ENCODE measurements at places on chromosomes 13 and 19.

- peak; percentile 93 for DNase-seq
These were observed 5.2 kb upstream of the CEACAM18 start for GRCh38 chr19:51473009-51473707.

DNA sequence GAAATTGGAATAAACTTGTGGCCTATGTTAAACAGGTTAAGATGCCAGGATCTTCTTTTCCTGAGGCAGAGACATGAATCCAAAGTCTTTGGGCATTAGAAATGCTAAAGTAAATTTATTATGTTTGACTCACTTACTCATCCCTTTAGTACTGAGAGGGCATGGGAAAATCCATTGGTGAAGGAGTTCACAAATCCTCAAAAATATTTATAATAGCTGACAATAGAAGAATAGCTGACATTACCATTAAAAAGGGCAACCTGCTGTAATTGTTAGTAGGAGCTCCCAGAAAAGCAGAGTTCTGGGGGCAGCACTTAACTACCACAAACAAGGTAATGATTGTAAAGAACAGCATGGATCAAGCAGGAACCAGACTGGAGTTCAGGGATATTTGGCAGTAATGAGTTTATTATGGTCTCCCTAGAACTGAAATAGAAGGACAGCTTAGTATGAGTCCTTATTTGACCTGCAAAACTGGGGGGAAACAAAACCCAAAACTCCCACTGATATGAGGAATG lies 285.8 kb upstream of the KLHL1 start:
- DNase-seq: no peak

GRCh38 chr13:99227331-99227900 lies 26.8 kb downstream of the UBAC2 start:
- no peak for DNase-seq

DNA sequence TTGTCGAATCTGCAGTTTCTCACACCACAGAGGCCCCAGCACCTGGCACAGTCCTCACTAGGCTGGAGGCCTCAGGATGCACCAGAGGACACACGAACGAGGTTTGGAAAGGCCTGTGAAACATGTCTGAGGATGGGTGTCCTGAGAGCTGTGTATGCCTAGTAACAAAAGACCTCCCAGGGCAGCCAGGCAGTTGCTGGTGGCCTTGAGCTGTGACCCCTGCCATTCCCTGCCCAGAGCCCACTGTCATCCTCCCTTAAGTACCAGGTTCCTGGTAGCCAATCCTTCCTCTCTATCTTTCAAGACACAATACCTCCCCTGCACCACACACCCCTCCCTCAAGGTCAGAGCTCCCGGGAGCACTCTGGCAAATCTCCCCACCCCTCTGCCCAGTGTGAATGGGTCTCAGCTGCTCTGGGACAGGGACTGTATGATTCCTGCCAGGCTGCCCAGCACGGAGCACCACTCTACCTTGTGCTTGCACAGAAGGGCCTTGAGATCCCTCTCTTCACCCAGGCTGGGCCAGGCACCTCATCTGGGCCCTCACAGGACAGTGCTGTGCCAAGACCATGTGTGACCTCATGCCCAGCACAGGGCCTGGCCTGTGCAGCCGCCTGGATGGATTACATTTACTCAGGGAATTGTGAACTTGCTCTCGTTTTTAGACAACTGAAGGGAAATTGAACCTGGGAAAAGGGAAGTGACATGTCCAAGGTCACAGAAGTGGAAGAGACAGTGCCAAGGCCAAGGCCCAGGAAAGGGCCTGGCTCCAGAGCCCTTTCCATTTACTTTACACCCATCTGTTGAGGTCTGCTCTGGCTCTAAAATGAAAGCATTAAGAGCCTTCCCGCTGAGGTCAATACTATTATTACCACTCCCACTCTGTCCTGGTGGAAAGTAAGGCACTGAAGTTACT lies 2.2 kb downstream of the ZNF787 start:
- DNase-seq: no peak

- peak; percentile 57 for DNase-seq
These were observed at the start of gene KATNAL1 for GRCh38 chr13:30307194-30307970. KATNAL1 (minus strand) TSS chr13:30307551; CDS start chr13:30283777, 23,774 bp downstream.

GRCh38 chr13:21230516-21230915 lies 54.1 kb downstream of the MRPL57 start:
- DNase-seq: no peak

DNA sequence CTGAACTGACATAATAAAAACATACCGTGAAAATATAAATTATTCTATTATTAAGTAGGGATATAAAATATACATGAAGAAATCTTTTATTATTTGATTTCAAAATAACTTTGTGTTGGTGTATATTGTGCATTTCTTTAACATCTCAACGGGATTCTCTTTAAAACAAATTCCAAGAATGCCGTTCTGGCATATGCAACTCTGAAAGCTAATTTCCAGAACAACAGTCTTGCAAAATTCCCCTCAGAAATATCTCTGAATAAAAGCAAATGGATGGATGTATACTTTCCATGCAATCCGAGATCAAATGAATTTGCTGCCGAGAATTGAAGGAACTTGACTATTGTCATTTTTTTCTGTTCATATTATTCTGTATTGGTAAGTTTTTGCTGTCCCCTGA lies 1579.8 kb downstream of the PCDH9 start:
- DNase-seq: no peak

DNA sequence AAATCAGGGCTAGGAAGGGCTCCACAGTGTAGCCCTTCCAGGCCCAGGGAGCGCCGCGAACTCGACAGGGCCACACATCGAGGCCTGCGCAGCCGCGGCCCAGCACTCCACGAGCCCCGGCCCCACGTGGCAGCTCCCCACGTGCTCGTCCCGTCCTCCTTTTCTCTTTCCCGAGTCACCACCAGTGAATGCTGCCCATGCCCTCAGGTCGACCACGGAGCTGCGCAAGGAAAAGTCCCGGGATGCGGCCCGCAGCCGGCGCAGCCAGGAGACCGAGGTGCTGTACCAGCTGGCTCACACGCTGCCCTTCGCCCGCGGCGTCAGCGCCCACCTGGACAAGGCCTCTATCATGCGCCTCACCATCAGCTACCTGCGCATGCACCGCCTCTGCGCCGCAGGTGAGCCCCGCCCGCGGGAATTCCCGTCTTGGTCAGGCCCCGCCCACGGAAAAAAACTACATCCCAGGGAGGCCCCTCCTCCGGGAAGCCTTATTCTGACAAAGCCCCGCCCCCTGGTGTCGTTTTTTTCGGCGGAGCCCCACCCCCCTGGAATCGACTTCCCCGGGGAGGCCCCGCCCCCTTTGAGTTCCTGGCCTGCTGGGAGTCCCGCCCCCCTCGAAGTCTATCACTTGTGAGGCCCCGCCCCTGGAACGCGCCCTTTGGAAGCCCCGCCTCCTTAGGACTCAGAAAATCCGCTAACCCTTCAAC lies 7.0 kb downstream of the HIF3A start:
- DNase-seq: peak; percentile 40

DNA sequence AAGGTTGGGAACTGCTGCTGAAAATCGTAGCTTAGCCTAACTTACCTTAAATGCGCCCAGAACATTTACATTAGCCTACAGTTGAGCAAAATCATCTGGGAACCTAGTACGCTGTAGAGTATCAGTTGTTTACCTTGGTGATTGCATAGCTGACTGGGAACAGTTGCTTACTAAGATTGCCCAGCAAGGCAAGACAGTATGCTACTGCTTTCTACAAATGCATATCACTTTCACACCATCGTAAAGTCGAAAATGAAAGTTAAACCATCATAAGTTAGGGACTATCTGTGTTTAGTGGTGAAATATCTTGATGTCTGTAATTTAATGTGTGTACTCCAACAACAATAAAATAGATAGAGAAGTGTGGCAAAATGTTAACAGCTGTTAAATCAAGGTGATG lies 1670.6 kb upstream of the PCDH20 start:
- DNase-seq: no peak

GRCh38 chr13:27151798-27152599 lies 19.6 kb downstream of the USP12 start:
- no peak for DNase-seq

GRCh38 chr13:47896546-47896945 lies 104.5 kb downstream of the SUCLA2 start:
- DNase-seq: no peak

DNA sequence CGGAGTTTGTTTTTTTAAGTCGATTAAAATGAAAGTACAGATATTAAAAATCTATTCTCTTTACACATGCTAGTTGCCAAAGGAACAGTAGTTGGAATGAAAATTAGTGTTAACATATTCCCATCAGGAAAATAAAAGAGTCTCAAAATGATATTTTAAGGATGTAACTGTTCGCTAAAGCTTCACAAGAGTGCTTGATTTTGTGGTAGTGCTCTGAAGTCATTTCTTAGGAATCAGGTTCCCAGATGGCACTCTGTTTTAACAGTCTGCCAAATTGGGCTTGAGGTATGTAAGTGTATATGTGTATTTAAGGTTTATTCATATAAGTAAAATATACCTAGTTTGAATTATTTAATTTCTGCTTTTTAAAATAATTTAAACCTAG lies 128.8 kb downstream of the LMO7 start:
- DNase-seq: no peak

DNA sequence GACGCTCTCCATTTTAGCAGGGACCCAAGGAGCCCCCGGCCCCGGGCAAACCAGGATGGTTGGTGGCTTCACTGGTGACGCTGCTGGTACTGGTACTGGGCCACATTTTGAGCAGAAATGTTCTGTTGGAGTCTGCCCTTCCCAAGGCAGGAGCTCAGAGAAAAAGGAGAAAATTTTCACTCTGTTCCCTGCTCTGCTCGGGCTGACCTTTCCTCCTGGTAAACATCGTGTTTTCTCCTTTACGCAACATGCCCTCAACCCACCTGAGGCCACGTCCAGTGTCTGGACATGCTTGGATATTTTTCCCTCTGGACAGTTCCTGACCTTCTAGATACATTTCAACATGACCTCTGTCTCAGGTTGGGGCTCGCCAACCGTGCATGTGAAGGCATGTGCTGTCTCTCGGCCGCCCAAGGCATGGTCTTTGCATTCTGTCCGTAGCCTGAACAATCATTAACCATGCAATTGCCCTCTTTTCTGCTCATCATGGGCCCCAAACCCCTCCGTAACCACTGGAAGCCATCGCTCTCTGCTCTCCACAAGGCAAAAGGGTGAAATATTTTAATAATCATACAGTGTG lies 115.2 kb upstream of the PEG3 start:
- DNase-seq: no peak

DNA sequence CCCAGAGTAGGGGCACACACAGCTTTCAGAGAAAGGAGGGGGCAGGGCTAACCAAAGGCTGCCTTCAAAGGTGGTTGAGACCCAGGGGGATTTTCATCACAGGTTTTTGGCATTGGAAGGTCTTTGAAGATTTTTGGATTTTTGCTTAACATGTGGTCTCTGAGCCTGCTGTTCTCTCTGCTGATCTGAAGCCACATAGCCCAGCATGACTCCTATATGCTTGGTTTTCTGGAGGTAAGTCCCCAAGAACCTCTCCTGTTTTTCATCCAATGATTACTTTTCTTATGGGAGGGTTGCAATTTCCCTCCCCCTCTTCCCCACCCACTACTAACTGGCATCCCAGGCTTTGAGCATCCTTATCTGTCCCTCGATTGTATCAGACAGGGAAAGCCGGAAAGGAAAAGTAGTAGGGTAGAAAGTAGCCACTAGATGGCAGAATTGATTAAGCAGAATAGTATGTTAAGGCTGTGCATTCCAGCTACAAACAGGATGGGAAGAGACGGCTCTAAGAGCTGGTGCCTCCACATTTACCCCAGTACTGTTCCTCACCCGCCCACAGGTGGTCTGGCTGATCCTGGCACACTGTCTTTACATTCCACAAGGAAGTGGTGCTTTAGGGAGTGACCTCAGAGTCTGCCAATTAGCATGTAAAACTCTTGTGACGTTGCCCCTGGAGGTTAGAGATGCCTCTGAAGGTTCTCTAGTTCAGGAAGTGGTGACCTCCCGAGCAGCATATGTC lies 218.9 kb upstream of the EDNRB start:
- no peak for DNase-seq

DNA sequence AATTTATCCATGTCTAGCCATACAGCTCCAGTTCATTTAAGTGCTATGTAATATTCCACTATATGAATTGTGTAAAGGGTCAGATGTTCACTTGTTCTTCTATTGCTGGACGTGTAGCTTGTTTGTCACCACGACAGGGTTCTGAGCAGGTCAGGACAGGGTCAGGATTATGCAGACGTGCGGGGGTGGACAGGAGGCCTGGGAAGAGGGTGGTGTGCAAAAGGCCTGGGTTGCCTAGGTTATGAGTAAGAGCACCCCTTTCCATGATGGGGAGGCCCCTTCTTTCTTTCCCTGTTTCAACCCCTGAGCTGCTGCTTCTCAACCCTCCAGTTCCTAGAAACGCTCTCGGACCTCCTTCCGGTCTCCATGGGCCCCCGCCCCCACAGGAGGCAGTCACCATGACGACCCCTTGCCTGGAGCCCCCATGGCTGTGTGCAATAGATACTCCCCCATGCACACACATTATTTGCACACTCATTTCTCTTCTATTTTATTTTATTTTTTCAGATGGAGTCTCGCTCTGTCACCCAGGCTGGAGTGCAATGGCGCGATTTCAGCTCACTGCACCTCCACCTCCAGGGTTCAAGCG lies 2.0 kb downstream of the EXOC3L2 start:
- DNase-seq: no peak

- no peak for DNase-seq
These were observed 23.3 kb downstream of the COMMD6 start for GRCh38 chr13:75514080-75514995.

DNA sequence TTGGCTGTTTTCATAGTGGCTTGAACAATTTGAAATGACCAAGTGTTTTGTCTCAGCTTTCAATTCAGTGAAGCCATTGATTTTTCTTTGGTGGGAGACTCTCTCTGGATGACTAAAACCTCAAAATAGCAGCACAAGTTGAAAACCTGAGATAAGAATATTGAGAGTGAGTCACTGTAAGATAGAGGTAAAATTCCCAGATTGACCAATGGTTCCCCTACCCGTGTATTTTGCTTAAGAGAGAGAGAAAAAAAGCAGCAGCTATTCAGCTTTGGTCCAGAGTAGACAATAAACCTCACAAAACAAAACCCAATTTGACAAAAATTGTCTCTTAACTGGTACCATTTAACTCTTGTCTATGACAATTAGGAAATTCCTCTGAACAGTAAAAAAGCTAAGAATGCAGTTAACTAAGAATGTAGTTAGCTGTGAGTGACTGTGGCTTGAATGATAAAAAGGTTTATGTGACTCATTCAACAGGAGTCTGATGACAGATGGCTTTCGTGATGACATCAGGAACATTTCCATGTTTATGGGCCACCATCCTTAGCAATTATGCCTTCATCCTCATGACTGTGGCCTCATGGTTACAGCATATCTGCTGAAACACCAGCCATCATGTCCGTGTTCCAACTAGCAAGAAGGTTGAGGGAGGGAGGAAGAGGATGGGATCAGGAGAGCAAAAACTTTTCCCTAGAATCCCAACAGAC lies 356.9 kb downstream of the NDFIP2 start:
- no peak for DNase-seq

- no peak for DNase-seq
These were observed 1362.1 kb upstream of the ATXN8OS start for GRCh38 chr13:68745502-68745901.

DNA sequence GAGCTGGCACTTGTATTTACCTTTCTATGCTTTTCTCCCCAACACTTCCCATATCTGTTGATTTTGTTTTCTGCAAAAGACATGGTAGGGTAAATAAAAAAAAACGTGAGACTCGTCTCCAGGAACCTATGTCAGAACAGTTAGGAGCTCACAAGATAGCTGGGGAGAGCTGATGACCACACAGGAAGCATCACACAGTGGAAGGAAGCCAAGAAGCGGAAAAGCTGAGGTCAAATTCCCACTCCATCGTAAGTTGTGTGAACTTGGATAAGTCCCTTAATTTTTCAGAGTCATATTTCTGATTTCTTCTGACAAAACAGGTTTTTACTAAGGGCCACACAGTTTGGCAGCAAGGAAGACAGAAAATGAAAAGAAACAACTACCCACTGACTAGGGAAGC lies 199.6 kb downstream of the KLF5 start:
- DNase-seq: no peak

All from tibial nerve (tissue), 4 donors.